ENCODE measurements at places on chromosomes 5 and 9.

- no peak for DNase-seq
Observed at GRCh38 chr5:18027241-18027867, 393.1 kb downstream of the TAF11L14 start.

GRCh38 chr5:192970-193831 is 1.9 kb downstream of the LRRC14B start:
- no peak for DNase-seq

DNA sequence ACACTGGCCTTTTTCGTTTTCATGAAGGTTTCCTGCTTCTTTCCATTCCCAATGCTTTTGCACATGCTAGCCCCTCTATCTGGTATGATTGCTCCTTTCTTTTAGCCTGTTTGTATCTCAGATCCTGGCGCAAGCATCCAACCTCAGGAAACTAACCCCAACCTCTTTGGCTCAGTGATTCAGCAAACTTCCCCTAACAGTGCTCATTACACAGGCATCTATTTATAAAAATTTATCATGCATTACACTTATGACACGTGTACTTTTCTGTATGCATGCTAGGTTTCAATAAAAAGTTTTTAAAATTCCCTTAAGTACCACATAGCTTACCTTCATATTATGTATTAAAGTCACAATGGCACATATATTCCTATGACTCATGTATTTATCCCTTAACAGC is 218.9 kb downstream of the EPB41L4A start:
- no peak for DNase-seq

DNA sequence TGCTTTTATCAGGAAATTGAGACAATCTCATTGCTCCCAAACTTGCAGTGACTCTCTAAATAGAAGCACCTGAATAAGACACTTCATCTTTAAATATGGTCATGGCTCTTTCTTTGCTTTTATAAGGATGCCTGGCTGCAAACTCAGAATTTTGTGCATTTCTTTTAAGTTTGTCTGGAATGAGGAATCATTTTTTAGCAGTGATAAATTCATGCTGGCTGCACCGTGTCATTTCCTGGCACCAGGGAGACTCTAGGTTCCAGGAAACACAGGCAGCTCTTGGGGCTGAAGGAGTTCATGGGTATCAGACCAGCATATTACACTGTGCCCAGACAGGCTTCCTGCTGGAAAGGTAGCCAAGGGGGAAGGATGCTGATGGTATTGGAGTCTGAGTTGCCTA is 109.9 kb downstream of the NUDT12 start:
- DNase-seq = no peak

DNA sequence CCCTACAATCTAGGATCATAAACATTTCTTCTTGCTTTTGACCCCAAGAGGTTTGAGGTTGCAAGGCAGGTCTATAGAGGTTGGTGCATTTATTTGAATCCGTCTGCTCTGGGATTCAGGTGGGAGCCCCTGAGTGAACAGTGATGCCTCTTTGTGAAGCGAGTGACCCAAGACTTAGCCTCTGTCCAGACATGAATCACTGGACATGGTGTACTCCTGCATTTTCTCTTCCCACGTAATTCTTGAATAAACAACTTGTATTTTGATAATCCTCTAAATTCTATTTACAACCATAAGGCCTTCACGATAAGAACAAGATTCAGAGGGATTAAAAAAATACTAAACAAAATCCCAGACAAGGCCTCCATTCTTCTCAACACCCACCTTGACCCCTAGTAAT is 67.5 kb upstream of the PLPP6 start:
- no peak for DNase-seq

GRCh38 chr9:96738147-96739027 is 39.5 kb downstream of the ZNF510 start:
- DNase-seq = no peak

- no peak for DNase-seq
Observed at GRCh38 chr5:159877016-159877415, 39.3 kb upstream of the ADRA1B start.

DNA sequence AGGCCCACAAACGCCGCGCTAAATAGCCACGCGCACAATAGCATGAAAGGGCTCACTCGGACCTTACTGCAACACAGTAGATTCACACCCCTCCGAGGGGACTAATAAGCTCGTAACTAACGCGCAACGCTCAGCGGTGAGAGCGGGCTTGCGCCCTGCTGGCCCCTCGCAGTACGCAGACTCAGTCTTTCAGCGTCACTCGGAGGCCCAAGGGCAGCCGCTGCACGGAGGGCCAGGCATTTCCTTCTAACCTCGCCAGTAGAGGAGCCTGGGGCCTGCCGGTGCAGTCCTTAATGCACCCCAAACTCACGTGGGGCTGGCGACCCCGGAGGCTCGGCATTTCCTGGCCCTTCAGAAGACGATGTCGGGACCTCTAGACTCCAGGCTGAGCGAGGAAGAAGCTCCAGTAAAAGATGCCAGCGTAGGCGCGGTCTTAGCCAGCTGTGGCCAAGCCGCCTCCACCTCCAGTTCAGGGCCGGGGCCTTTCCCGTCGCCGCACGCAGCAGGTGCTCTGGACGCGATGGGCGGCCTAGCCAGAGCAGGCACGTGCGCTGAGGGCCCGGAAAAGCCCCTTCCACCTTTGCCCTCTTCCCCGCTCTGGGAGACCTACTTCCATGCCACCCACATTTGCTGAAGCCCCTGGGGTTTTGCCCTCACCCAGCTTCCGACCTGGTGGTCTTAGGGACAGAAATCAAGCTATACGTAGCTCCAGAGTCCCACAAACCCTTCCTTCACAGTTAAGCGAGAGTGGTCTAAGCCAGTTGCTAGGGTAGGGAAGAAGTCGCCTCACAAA is 38.3 kb upstream of the TIFAB start:
- no peak for DNase-seq

DNA sequence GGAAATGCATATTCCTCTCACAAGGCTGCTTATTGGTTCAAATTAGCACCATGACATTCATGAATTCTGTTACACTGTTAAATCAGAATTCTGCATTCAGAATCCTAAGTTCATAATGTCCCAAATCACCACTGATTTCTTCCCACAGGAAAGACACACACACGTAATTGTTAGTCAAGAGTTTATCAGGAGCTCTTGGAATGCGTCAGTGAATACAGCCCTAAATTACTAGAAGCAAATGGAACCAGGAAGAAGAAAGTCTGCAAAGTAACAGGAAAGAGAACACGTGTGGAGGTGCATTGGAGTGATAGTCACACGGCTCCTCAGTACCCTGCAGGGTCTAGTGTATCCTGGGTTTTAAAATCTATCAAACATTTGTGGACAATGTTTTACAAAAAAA is 110.2 kb downstream of the ANXA2R start:
- no peak for DNase-seq

GRCh38 chr9:98356953-98357690 is 101.7 kb upstream of the TBC1D2 start:
- no peak for DNase-seq

- DNase-seq = peak; percentile 40
Observed at GRCh38 chr9:95268681-95269080, 48.8 kb downstream of the FANCC start.

- no peak for DNase-seq
Observed at GRCh38 chr5:72326306-72326649, 6.1 kb downstream of the PTCD2 start.

DNA sequence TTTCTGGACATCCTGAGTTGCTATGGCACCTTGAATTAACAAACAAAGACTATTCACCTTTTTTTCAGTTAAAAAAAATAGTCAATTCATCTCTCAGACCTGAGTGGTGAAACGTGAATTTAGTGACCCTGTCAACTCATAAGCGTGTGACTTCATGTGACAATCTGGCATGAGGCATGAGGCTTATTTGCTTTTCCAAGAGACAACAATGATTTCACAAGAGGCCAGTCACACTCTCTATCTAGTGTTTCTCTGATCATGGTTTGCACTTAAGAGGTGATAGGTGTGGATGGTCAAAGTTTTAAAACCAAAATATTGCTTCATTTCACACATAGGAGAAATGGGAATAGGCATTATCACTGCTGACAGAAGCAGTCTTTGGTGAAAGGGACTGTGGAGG is 559.6 kb upstream of the ACO1 start:
- DNase-seq = no peak

- no peak for DNase-seq
Observed at GRCh38 chr9:116336133-116336862, 182.7 kb downstream of the PAPPA start.

GRCh38 chr9:33628865-33629410 is 104.9 kb downstream of the ANKRD18B start:
- DNase-seq = no peak
